Neuronal stem cell (in vitro differentiated cells): ENCODE measurements at places on chromosomes 4 and X.

DNA sequence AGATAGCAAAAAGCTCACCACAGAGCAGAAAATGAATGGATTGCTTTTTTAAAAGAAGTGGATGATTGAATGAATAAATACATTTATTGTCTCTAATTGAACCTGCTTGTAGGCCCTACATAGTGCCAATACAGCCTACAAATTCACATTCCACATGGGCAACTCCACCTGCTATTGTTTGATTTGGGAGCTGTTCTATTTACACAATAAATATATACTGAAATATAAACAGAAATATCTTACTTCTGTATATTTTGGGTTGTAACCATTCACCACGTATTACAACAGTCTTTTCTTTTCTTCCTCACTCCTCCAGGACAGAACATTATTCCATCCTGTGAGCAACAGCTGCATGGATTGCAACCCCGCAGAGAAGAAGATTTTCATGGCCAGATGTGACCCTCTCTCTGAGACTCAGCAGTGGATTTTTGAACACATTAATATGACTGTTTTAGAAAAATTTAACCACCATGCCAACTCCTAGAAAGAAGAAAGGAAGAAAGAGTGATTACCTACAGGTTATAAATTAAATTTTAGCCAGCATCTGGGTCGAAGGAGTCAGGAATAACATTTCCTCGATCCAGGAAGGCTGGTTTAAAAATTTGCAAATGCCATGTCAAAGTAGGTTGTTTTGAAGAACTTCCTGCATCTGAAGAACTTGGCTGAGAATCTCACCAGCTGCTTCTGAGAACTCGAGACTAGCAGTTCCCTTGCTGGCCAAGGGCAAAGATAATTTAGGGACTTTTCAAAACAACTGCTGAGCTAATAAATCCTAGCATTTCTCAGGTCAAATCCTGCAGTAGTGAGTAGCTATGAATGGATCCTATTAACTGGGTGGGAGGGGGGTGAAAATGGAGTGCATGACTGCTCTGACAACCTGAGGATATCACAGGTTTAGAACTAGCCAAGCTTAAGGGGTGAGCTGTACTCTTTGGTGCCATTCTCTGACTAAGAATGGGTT lies 128.7 kb upstream of the GALNT7 start:
- no peak for DNase-seq

- DNase-seq = no peak
These were observed 19.1 kb downstream of the VSIG1 start for GRCh38 chrX:108064001-108064400.

- DNase-seq = no peak
These were observed 53.0 kb upstream of the NKX1-1 start for GRCh38 chr4:1459081-1459721.

DNA sequence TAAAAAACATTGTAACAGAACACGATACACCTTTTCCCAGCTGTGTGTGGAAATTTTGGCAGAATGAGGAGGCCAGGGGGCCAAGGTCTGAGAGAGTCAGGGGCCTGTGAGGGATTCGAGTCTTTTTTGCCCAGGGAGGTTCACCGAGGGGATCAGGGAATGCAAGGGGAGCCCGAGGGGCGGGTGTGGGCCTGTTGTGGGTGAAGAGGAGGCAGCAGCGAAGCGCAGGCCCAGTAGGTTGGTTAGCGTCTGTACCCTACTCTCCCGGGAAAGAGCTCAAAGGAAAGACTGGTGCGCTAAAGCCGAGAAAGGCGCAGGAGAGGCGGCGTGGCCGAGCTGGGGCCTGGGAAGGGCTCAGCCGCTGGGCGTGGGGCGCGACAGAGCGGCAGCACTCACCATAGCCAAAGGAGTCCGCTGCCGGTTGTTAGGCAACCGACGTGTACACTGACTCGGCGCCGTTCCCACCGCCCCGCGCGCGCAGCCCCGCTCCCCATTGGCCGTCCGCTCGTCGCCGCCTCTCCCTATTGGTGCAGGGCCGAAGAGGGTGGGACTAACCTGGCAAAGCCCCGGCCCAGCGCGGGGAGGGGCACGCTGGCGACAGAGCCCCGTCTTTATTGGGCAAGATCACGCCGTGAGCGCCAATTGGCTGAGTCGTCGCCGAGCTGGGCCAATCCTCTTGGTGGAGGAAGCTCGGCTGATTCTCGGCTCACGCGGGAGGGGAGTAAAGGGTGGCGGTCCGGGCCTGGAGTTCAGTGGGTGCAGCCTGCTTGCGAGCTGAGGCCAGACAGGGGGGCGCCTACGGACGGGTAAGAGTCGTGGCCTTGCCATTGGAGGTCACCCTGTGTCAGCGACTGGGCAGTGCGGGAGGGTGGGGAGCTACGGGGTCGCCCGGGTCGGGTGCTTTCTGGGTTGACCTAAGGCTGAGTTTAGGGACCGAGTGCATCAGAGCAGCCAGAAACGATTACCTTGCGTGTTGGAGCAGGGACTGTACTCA lies at the start of the genes CETN2 and NSDHL:
TSS of gene CETN2 (minus strand) at position 446 of the 994 bp plus-strand sequence. CDS start at position 399, 47 bp downstream.
TSS of gene NSDHL (plus strand) at position 752 of the 994 bp plus-strand sequence. CDS start 15,262 bp downstream, outside the sequence.
- DNase-seq = peak; percentile 90

- DNase-seq = no peak
These were observed 407.0 kb downstream of the KLHL4 start for GRCh38 chrX:87924619-87925018.

DNA sequence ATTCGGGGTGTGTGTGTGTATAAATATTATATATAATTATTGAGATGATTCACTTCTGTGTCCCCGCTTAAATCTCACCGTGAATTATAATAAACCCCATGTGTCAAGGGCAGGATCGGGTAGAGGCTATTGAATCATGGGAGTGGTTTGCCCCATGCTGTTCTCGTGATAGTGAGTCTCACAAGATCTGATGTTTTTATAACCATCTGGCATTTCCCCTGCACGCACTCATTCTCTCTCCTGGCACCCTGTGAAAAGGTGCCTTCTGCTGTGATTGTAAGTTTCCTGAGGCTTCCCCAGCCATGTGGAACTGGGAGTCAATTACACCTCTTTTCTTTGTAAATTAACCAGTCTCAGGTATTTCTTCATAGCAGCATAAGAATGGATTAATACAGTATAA lies 851.4 kb upstream of the AGA start:
- DNase-seq = no peak

DNA sequence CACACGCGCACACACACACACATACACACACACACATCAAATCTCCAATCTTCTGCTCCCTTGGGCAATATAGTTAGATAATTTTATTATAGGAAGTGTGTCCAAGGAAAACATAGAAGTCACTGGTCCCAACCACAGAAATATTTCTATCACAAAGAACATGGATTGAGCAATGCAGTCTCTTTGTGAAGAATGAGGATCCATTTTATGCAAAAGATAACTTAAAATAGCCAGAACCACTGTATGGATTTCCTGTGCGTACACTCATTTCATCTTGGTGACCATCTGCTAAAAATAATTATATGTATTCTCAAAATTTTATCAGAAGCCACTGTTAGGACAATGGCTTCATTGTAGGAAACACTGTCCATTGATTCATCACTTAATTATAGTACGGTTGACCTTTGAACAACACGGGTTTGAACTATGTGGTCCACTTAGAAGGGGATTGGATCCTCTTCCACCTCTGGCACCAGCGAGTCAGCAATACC lies 169.6 kb upstream of the MXRA5 start:
- no peak for DNase-seq

DNA sequence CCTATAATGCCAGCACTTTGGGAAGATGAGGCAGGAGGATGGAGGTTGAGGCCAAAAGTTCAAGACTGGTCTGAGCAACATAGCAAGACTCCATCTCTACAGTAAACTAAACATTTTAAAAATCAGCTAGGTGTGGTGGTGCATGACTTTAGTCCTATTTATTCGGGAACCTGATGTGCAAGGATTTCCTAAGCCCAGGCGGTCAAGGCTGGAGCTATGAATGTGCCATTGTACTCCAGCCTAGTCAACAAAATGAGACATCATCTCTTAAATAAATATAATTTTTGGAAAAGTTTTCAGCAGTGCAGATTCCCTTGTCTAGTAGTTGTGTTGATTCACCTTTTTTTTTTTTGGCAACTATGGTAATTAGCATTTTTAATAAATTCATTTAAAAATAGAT lies 928.7 kb upstream of the PRKX start:
- no peak for DNase-seq

DNA sequence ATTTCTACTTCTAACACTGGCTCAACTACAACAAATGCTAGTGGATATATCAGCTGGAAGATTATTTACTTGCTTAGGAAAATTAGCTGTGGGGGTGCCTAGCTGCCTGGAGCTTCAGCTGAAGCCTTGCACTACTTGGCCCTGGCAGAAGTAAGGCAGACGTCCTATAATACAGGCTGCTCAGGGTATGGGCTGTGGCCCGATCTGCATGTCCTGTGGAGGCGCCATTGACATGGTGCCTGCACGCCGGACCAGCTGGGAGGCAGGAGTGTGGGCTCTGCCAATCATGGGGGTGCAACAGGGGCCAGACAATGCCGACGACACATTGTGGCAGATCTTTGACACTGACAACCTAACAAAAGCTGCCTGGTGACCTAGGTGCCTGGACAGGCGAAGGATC lies 31.6 kb upstream of the UCP1 start:
- no peak for DNase-seq

DNA sequence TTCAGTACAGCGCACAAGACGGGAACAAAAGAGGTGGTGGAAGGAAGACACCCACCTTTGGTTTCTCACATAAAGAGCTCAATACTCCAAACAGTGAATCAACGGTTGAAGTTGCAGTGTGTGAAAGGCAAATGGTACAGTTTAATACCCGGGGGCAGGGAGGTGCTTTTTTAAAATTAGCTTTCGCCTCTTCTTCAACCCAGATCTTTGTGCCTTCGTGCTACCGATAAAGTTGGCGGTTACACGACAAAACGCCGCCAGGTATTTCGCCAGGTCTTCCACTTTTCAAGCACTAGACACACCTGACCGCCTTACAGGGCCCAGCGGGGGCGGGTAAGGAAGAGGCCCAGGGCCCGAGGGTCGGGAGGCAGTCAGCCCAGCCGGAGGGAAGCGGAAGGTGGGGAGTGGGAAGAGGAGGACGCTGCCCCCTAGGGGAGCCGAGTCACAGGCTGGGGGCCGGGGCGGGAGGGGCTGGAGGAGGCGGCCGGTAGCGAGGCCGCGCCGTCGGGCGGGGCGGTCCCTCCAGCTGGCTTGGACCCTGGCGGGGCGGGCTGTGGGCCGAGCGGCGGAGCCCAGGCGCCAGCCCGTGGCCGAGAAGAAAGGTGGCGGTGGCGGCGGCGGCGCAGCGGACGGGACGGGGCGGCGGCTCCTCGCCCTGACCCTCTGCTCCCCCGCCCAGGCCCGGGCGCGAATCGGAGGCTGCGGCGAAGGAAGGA lies 16.0 kb downstream of the UTP3 start:
- DNase-seq = peak; percentile 80

DNA sequence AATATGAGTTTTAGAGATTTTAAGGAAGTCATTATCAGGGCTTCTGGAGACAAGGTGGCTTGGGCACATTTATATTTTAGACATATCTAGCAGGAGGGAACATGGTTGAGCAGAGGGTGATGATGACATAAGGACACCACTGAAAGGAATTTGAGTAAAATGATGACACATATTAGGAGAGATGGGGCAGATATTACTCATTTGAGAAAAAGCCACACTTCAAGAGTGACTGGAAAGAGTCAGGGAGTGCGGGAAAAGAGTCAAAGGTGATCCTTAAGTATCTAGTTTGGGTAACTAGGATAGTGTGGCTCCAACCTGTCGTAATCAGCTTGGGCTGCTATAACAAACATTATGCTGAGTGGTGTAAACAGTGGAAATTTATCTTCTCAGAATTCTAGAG lies 377.7 kb downstream of the PACRGL start:
- no peak for DNase-seq

DNA sequence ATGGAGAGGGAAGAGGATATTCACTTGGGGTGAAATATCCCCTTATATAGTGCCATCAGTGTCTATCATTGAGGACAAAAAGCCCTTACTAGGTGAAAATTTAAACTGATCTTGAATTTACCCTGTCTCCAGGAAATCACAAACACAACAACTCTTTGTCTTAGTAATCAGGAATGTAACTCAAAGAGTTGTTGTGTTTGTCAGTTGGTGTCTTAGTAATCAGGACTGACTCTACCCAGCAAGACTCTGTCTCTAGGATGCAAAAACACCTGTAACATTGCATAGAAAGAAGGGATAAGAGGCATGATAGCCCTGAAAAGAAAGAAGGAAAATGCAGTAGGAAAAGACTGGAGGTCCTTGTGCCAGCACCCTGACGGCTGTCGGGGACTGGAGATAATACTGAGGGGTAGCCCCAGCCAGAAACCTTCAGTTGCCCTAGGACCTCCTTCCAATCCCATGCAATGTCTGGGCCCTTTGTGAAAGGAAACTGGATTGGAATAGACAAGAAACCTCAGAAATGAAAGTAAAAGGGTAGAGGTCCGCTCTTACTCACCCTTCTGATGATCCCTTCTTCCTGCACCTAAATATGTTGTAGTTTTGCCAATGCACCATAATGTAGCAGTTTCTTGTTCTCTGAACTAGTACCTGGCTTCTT lies 45.3 kb downstream of the HMGB2 start:
- no peak for DNase-seq

DNA sequence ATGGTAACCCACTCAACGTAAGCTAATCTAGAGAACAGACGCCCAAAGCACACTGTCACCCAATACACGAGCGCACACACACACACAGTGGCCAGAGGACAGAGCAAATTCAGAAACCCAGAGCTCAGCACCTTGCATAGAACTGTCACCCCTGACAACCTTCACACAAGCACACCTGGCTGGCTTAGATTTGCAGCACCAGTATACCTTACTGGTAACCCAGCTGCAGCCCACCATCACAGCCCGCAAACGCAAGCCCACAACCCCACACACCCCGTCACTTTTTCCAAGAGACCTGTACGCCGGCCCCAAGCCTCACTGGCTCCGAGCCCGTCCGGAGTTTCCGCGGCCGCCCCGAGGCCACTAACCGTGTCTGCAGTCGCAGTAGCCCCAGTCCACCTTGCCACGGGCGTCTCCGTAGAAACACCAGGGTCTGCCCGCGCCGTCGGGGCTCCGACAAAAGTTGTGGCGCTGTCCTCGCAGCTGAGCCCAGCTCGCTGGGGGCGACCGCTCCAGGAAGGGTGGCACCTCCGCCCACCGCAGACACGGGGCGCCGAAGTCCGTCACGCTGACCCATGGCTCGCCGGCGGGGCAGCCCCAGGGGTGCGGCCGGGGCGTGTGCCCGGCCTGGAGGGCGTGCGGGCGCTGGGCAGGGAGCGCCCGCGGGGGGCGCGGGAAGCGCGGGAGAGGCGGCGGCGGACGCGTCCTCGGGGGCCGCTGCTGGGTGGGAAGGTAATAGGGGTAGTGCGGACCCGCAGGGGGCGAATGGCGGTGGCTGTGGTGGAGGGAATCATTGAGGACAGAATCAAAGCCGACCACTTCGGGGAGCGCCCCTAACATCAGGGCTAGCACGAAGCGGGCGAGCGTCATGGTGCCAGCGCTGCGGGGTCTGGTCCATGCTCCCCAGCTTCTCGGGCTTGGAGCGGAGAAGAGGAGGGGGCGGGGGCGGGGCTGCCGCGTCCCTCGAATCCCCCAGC lies 664 bp downstream of the PRSS12 start:
- peak; percentile 35 for DNase-seq

DNA sequence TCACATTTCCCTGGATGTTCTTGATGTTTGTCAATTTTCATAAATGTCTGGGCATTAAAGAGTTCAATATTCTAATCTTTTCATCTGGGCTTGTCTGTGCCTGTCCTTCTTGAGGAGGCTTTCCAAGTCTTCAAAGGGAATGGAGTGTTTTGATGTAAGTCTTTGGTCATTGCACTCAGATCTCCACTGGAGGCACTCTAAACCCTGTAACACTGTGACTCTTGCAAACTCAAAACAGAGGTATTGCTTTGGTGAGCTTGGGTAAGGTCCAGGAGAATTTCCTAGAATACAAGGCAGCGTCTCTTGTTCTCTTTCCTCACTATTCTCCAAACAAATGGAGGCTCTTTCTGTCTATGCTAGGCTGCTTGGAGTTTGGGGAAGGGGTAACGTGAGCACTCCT lies 1118.1 kb upstream of the PABPC4L start:
- DNase-seq = no peak

GRCh38 chrX:53285591-53285990 lies 4.2 kb upstream of the IQSEC2 start:
- no peak for DNase-seq
